ENCODE measurements at places on chromosomes 13 and 19.
A peak's percentile ranks its signal among the peaks of the same experiment; 100 is the strongest.

DNA sequence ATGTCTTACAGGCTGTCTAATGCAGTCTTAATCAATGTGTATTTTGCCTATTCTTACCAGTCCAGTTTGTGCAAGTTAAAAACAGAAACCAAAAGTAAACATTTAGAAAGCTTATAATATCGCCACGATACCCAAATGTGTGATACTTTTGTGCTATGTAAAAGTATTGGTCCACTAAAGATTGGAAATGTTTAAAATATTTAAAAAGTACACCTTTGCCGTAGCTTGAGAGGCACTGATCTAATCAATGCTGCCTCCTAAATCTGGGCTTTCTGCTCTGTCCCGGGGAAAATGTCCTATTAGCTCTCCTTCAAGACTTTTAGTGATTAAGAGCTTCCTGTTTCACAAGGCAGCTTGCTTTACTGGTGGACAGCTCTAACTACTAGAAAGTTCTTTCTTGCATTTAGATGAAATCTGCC is 64.7 kb downstream of the DNAJC15 start:
- no peak for DNase-seq

GRCh38 chr19:1220976-1221903 is 15.7 kb downstream of the STK11 start:
- DNase-seq: no peak

GRCh38 chr19:48401287-48401686 is 7.8 kb downstream of the GRIN2D start:
- no peak for DNase-seq

DNA sequence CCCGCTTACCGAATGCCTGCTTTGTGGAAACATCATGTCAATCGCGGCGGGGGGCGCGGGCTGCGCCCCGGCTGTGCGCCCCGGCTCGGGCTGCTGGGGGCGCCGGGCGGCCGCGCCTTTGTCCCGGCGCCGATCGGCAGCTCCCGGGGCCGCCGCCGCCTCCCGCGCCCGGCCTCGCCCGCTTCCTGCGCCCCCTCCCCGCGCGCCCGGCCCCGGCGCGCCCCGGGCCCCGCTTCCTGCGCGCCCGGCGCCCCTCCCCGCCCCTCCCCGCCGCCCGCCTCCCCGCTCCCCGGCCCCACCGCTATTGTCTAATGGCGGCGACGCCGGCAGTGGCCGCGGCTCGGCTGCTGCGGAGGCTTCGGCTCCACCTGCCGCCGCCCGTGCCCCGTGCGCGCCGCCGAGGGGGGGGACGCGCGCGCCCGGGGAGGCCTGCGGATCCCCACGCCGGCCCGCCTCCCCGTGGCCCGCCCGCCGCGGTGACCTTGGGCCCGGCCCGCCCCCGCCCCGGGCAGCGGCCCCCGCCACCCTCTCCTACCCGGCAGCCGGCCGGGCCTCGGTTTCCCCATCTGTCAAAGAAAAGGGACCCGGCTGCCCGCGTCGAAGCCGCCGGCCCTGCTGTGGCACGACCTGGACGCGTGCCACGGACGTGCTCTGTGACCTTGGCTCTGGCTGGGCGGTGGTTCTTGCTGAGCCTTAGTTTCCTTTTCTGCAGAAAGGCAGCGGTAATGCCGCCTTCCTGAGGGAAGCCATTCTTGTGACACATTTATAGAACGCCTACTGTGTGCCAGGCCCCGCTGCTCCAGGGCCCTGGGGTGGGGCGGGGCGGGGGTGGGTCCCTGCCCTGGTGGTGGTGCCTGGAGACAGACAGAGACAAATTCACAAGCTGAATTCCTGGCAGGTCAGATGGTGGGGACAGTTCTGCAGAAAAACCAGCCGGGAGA is at the start of gene TLE5:
Gene TLE5, minus strand, starts transcription at position 331 of the 941 bp plus-strand sequence. Its CDS starts 295 bp downstream, at position 36.
- peak; percentile 79 for DNase-seq

- DNase-seq: peak; percentile 66
These were observed 781 bp upstream of the SPRYD7 start for GRCh38 chr13:49936968-49937273.

DNA sequence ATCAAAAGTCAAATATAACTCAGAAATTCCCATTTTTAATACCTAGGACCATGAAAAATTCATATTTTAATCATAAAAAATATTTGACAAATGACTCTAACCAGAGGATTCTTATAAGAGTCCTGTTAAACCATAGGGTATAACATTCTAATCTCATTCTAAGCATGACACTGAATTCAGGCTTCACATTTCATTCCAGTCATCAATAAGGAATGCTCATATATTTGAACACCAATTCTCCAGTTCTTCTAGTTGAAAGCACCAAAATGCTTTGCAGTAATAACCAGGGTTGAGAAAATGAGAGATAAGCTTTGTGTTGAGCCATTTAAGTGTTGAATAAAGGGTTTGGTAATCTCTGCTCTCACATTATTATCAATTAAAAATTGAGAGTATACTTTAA is 147.5 kb downstream of the VWA8 start:
- no peak for DNase-seq

- no peak for DNase-seq
These were observed 5.5 kb upstream of the GALP start for GRCh38 chr19:56170261-56170660.

- no peak for DNase-seq
These were observed 11.7 kb upstream of the SPACA6 start for GRCh38 chr19:51681286-51681941.

- no peak for DNase-seq
These were observed 1.3 kb downstream of the TSKS start for GRCh38 chr19:49761625-49762311.

DNA sequence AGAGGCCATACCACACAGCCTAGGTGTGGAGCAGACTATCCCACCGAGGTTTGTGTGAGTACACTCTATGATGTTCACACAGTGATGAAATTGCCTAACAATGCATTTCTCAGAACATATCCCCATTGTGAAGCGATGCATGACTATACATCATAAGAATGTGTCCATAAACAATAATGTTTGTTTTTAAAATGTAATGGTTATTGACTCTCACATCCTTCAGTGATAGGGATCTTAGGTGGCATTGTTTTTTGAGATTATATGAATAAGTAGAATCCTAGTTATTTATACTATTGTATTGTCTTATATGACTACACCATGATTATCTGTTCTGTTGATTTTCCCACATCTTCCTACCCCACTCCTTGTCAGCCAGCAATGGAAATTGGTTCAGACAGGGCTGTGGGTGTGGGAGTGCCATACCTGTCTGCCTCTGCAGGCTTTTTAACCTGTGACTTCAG is 13.6 kb downstream of the CCNA1 start:
- no peak for DNase-seq

DNA sequence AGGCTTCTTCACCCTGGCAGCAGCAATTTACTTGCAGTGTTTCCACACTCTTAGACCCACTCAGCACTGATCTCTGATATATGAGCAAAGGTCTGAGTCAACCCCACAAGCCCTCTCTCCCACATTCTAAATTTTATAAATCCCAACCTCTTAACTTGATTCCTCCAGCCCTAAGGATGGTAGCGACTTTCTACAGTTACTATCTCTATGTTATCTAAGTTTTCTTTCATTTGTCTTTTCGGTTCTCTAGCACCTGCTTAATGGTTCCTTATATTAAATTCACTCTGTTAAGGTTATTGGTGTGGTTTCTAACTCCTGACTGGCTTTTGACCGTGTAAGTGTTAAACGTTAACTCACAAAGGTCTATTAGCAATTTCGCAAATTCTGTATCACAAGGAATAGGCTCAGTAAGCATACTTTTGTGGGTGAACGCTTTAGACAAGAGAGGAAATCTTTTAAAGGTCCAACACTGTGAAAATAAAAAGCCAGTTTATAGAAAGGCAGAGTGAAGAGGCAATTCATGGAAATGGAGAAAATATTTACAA is 99.3 kb downstream of the DLEU7 start:
- no peak for DNase-seq

DNA sequence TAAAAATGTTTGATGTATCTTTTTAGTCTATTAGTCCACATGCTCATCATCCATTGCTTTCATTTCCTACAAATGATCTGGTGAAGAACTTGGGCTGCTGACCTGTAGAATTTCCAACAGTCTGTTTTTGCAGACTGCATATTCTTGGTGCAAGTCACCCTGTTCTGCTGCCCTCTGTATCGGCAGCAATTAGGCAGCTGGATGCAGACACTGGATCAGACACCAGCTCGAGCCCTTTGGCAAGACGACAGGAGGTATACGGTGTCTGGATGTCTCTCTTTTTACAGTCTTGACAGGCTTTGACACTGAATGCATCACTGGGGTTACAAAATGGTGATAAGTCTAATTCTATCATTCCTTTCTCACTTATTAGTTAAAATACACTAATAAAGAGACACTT is 21.8 kb downstream of the MTRF1 start:
- DNase-seq: no peak

GRCh38 chr19:8259142-8259921 is 48.8 kb downstream of the CD320 start:
- no peak for DNase-seq

DNA sequence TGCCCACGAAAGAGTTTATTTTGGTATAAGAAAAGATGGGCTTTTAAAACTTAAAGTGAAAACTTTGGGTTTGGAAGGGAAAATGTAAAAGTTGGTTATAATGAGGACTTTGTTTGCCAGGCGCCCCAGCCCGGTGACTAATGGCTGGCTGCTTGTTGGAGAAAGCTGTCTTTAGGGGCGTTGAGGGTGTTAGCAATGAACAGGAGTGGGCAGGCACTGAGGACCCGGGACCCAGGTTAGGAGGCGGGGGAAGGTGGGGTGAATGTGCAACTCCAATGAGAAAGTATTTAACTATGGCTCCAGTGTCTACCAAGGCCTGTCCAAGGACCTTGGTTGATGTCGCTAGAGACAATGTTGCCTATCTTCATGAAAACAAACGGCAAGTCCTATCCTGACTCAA is 118.6 kb downstream of the ZNF536 start:
- no peak for DNase-seq
